Ascending aorta (tissue), 2 donors: ENCODE measurements at places on chromosomes 6 and 20. TPM values are rescaled to one million over a fixed set of nuclear protein-coding genes. Genes with fewer than 3 reads are reported as not detected.
A peak's percentile ranks its signal among the peaks of the same experiment; 100 is the strongest.

The NR2E1 gene
- total RNA-seq, result not detected

The TOP1 gene
- 9.4 TPM for total RNA-seq

The MLN gene
- not detected for total RNA-seq

- peaks cover 3% of the 10 kb centered on the region for H3K4me1 ChIP-seq
- H3K4me3 ChIP-seq, result no peak overlapping the region
- H3K27me3 ChIP-seq, result no peaks in the 10 kb centered on the region
- DNase-seq, result no peak
- no peak overlapping the region for H3K27ac ChIP-seq
Observed at GRCh38 chr6:11580686-11581405, 43.3 kb downstream of the TMEM170B start.

DNA sequence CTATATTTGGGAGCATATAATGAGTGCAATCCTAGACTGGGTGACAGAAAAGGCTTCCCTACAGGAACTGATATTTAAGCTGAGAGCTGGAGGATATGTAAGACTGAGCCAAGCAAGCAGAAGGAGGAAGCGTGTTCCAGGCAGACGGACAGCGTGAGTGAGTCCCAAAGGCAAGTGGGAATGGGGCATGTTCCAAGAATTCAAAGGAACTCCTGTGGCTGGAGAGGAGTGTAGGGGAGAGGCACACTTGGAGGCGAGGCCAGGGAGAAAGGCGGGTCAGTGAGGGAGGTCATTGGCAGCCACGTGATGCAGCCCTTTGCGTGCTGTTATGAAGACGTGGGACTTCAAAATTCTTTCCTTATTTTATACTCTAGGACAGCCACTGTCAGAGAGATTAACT lies 27.9 kb upstream of the SGK1 start:
- no peak overlapping the region for H3K27ac ChIP-seq
- H3K27me3 ChIP-seq, result no peaks in the 10 kb centered on the region
- H3K4me1 ChIP-seq, result no peaks in the 10 kb centered on the region
- no peak overlapping the region for H3K4me3 ChIP-seq

DNA sequence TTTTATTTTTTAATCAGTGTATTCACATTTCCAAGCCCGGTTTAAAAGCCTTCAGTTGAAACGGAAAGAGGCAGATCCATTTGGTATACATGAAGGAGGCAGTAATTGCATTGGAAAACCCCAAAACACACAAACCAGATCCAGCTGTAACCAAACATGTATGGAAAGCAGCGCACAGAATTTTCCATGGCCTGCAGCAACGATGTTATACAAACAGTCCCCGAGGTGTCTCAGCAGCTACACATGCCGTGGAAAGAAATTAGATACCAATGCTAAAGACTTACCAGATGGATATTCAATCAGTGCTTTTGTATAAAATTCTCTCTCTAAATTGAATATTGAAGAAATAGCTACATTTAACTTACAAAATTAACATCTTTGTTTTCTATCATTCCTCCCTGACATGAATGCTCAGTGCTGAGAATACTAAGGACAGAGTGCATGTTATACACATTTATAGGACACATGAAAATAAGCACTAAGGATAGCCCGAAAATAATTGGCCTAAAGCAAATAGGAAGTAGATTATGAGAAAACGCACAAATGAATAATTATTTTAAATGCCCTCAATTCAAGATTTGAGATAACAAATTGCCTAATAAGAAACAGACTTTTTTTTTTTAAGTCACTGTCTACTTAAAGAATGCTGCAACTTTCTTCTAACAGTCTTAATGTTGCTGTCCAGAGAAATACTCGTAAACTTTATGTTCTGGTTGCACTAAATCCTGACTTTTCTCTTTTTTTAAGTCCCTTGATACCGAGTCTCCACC lies 713.1 kb downstream of the HDGFL1 start:
- no peak for DNase-seq
- no peak overlapping the region for H3K4me3 ChIP-seq
- no peaks in the 10 kb centered on the region for H3K27me3 ChIP-seq
- H3K4me1 ChIP-seq, result no peaks in the 10 kb centered on the region

DNA sequence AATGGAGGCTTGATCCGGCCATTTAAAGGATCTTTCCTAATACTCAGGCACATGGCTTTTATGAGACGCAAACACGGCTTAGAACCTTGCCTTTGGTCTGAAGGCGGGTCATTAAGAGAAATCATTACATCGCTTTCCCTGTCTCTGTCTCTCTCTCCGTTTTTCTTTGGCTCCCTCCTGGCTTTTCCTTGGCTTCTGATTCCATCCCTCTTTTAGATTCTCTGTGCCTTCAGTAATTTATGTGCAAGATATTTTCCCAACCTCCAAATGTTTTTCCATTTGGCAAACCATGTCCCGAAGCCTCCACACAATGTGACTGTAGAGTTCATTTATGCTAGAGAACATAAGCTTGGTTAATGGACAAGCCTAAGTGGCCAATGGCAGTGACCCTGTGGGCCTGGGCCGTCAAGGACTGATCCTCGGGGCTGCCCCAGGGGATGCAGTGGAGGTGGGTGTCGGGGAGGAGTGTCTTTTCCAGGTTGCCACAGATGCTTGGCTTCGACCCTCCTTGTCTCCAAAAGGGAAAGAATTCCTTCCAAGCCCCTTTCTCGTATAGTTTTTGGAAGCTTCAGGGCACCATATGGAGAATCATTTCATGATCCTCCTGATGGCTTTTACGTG lies 157.0 kb downstream of the SCML4 start:
- H3K27ac ChIP-seq, result no peak overlapping the region
- no peak overlapping the region for H3K4me3 ChIP-seq
- H3K27me3 ChIP-seq, result no peaks in the 10 kb centered on the region

GRCh38 chr6:150710236-150710635 lies 110.6 kb downstream of the PLEKHG1 start:
- H3K36me3 ChIP-seq, result no peaks in the 10 kb centered on the region
- DNase-seq, result no peak
- H3K4me3 ChIP-seq, result no peak overlapping the region
- H3K4me1 ChIP-seq, result no peaks in the 10 kb centered on the region
- no peak overlapping the region for H3K27ac ChIP-seq

DNA sequence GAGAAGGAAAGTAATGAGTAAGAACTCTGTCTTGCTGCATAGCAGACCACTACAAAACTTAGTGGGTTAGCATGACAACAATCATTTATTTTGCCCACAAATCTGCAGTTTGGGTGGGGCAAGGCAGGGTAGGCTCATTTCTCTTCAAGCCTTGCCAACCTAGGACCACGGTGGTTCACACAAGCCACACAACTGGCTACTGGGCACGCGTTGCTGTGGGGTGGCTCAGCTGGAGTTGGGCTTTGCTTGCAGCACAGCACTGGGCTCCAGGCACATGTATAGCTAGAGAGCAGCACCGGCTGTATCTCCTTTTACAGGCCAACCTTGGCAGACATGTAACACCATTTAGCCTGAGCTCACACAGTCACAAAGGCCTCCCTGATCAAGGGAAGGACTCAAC lies 4.6 kb upstream of the NXT1 start:
- no peaks in the 10 kb centered on the region for H3K36me3 ChIP-seq
- no peaks in the 10 kb centered on the region for H3K4me1 ChIP-seq
- no peak overlapping the region for H3K27ac ChIP-seq
- no peaks in the 10 kb centered on the region for H3K27me3 ChIP-seq

DNA sequence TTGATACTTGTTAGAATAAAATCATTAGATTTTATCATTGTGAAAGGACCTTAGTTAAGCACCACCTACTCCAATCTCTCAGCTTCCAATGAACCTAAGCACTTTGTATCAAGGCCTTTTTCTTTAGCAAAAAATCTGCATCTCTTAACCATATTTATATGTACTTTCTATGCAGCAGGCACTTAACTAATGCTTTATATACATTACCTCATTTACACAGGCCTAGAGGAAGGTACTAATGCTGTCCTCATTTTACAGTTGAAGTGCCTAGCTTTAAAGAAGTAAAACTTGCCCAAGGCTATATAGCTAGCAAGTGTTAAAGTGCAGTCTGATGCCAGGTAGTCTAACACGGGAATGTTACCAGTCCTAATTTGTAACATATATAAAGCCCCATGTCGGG lies 14.0 kb downstream of the MAP3K7 start:
- no peak overlapping the region for H3K27ac ChIP-seq
- no peaks in the 10 kb centered on the region for H3K4me1 ChIP-seq
- no peak for DNase-seq
- H3K36me3 ChIP-seq, result no peaks in the 10 kb centered on the region
- no peaks in the 10 kb centered on the region for H3K27me3 ChIP-seq

DNA sequence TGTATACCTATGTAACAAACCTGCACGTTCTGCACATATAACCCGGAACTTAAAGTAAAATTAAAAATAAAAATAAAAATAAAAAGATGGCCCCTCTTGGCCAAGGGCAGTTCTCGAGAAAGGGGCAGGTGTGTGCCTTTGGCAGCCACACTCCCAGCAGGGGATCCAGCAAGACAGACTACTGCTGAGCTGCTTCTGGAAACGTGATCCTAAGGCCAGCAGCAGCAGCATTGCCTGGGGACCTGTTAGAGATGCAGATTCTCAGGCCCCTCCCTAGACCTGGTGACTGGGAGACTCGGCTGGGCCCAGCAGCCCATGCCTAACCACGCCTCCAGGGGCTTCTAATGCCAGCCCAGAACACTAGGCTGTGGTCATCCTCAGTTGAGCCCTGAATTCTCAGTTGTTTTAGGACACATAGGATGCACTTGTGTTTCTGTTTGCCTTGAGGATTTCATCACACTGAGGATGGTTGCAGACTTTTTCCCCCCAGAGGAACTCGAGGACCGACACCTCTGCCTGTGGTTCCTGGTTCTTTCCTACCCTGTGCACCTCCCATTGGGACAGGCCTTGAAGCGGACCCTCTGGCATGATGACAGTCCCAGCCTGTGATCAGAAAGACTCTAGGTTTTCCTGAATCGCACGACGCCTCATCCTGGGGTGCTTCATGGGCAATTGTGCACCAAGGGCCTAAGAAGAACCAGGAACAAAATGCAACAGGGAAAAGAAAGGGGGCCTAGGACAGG lies 105.9 kb downstream of the TOX2 start:
- H3K27ac ChIP-seq, result no peak overlapping the region
- H3K36me3 ChIP-seq, result no peaks in the 10 kb centered on the region
- no peak overlapping the region for H3K4me3 ChIP-seq
- peaks cover 15% of the 10 kb centered on the region for H3K4me1 ChIP-seq

- no peak overlapping the region for H3K27ac ChIP-seq
- H3K4me1 ChIP-seq, result no peaks in the 10 kb centered on the region
- no peaks in the 10 kb centered on the region for H3K27me3 ChIP-seq
- no peaks in the 10 kb centered on the region for H3K36me3 ChIP-seq
Observed at GRCh38 chr6:77587963-77588362, 64.9 kb upstream of the MEI4 start.

The AKAP7 gene
- 1.3 TPM for total RNA-seq

DNA sequence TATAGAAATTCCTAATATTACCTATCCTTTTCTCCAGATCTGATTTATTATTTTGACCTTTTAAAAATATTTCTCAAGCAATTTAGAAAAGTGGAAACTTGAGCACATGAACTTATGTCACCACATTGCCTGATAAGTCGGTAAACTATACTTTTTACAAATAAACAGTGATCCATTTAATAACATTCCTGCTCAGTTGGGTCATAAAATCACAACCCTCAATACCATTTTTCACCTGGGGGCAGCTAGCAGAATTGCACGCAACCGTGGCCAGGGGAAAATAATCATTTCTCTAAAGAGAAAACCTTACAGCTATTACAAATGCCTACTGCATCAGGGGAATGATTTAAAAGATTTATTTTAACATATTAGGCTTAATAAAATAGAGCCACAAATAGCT lies 614.5 kb downstream of the PHF3 start:
- H3K27me3 ChIP-seq, result no peaks in the 10 kb centered on the region
- no peaks in the 10 kb centered on the region for H3K4me1 ChIP-seq
- H3K27ac ChIP-seq, result no peak overlapping the region
- no peaks in the 10 kb centered on the region for H3K36me3 ChIP-seq

DNA sequence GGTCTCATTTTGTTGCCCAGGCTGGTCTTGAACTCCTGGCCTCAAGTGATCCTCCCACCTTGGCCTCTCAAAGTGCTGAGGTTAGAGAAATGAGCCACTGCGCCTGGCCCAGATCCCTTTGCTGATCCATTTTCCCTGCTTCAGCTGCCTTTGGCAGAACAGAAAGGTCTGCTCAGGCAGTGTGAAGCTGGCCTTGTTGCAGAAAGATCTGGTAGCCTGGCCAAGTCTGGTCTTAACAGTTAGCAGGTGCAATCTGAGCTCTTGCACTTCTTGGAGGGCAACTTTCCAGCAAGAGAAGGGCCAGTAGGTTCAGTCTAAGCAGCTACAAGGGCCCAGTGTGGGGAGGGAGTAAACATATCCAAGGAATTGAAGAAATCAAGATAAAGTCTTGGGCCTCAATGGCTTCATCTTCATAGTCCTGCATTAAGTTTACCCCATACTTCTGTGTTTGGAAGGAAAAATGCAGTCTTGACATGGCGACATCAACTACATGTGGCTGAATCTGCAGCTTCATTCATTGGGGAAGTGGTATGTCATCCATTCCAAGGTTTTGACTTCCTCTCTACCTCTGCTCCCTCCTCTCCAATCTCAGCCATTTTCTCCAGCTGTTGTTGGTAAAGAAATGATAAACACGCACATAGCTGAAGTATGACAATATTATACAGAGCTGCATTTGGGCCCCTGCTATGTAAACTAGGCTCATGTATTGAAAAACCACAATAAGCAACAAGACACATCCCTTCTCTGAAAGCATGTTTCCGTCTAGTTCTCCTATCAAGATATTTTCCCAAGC lies 39.0 kb upstream of the NEDD9 start:
- H3K27me3 ChIP-seq, result no peaks in the 10 kb centered on the region
- no peak for DNase-seq
- peaks cover 3% of the 10 kb centered on the region for H3K4me1 ChIP-seq
- no peaks in the 10 kb centered on the region for H3K36me3 ChIP-seq

- H3K4me1 ChIP-seq, result no peaks in the 10 kb centered on the region
- H3K36me3 ChIP-seq, result no peaks in the 10 kb centered on the region
- H3K27me3 ChIP-seq, result no peaks in the 10 kb centered on the region
- DNase-seq, result no peak
- no peak overlapping the region for H3K4me3 ChIP-seq
- H3K27ac ChIP-seq, result no peak overlapping the region
Observed at GRCh38 chr6:69391106-69391505, 405.7 kb downstream of the LMBRD1 start.

- DNase-seq, result no peak
- H3K27ac ChIP-seq, result peak overlapping the region; percentile 97
- peak overlapping the region; percentile 71 for H3K4me3 ChIP-seq
- no peaks in the 10 kb centered on the region for H3K36me3 ChIP-seq
Observed at GRCh38 chr6:26284537-26285142, 80.4 kb upstream of the BTN3A2 start.

The WFDC10B gene
- total RNA-seq, result not detected

The SLC25A27 gene
- 11.7 TPM for total RNA-seq

GRCh38 chr20:33053291-33054106 lies at the start of gene BPIFB3:
Gene BPIFB3 (plus strand): TSS chr20:33053903. CDS start chr20:33055436, 1,533 bp downstream.
- H3K36me3 ChIP-seq, result no peaks in the 10 kb centered on the region
- H3K4me1 ChIP-seq, result no peaks in the 10 kb centered on the region
- no peak for DNase-seq
- H3K27me3 ChIP-seq, result no peaks in the 10 kb centered on the region
- H3K4me3 ChIP-seq, result no peak within 1 kb of the TSS

The PTGIS gene
- total RNA-seq, result 288 TPM

GRCh38 chr6:43900916-43901732 lies 131.1 kb downstream of the VEGFA start:
- H3K27ac ChIP-seq, result no peak overlapping the region
- no peak for DNase-seq
- H3K4me3 ChIP-seq, result no peak overlapping the region
- no peaks in the 10 kb centered on the region for H3K27me3 ChIP-seq
- H3K4me1 ChIP-seq, result no peaks in the 10 kb centered on the region

GRCh38 chr6:112651239-112651638 lies 304.1 kb downstream of the RFPL4B start:
- no peaks in the 10 kb centered on the region for H3K4me1 ChIP-seq
- H3K36me3 ChIP-seq, result no peaks in the 10 kb centered on the region
- H3K4me3 ChIP-seq, result no peak overlapping the region
- DNase-seq, result no peak
- H3K27me3 ChIP-seq, result no peaks in the 10 kb centered on the region

The MTFR2 gene
- not detected for total RNA-seq
